ENCODE measurements at places on chromosomes 5 and 9.

- DNase-seq, result peak; percentile 25
Measured at GRCh38 chr9:76297721-76298239, 96.4 kb downstream of the RFK start.

GRCh38 chr5:171693412-171693811, 92.2 kb upstream of the SMIM23 start:
- no peak for DNase-seq

DNA sequence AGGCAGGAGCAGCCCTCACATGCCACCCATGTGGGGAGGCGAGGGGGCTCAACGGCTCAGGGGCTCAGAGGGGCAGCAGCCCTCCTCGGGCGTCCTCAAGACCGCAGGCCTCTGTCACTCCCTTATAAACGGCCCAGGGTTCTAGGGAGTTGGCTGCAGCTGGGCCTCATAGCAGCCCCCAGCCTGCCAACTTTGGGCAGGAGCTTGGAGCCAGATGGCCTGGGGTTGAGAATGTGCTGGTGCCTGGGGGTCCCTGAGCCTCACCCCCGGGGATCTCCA, 51.0 kb upstream of the RNU6ATAC start:
- DNase-seq, result no peak

DNA sequence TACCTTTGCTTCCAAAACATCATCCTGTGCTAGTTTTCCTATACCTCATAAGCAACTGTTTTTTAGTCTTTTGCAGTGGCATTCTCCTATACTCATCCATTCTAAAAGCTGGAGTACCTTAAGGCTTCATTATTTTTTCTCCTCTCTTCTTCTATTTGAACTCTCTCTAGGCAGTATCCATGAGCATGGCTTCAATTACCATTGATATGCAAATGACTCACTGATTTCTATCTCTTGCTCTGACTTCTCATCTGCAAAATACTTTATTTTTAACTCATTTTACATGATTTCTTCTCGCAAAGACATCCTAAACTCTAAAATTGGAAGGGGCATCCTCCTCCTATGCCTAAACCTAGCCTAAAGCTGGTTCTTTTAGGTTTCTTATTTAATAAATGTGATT, 365.1 kb upstream of the NUDT12 start:
- DNase-seq, result no peak

DNA sequence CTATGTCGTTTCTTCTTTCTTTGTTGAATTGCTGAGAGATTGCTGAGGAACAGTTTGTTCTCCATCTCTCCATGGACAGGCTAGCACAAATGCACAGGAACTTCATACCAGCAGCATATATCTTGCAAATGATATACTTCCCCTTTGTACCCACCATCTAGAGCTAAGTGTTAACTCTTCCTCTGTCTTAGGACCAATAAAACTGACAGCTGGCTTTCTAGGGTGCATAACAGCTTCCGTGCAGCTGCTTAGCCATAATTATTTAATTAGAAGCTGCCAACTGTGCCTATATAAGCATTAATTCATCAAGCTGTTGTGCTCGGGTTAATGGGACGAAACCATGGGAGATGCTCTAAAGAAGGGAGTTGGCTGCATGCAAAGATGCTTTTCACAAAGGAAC, 38.7 kb downstream of the KCTD16 start:
- DNase-seq, result no peak

GRCh38 chr5:151815051-151815450, 43.3 kb downstream of the G3BP1 start:
- no peak for DNase-seq

DNA sequence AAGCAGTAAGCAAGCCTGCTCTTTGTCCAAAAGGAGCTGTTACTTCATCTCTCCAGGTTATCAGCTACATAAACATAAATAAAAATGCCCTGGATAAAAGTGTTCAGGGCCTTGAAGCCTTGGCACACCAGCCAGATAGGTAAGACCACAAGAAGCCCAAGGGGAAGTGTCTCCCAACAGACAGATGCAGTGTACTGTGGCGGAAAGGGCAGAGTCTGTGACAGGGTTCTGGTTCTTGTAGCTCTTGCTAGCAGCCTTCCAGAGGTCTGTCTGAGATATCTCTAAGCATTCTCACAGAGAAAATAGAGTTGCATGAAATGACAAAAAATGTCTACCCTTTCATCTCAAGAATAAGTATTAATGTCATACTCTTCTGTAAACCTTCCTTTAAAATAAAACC, 30.1 kb downstream of the ISOC1 start:
- DNase-seq, result no peak

DNA sequence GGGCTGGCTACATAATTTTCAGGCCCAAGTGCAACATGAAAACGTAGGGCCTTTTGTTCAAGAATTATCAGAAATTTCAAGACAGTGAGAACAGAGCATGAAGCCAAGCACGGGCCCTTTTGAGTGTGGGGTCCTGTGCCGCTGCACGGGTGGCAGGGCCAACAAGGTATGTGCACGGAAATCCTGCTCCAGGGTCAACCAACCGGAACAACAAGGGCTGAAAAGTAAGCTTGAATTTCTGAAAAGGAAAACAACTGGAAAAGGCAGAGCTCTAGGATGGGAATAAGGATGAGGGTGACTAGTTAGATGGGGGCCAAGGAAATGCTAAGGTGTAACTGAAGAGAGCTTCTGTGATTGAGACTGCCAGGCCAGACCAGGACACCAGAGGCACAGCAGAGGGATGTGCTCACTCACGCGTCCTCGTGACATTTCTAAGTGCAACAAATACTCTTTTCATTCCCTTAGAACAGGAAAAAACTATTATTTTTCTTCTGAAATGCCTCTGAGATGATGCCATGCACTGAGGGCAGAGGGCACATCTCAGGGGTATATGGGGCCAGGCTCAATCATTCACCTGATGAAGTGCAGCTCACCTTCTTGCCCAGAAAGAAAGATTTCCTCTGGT, 80.6 kb upstream of the LRRTM2 start:
- DNase-seq, result no peak

- no peak for DNase-seq
Measured at GRCh38 chr5:24026288-24026687, 518.9 kb downstream of the PRDM9 start.

GRCh38 chr5:114101153-114101552, 260.7 kb upstream of the KCNN2 start:
- peak; percentile 33 for DNase-seq
